ENCODE measurements at places on chromosomes 12 and 14.

DNA sequence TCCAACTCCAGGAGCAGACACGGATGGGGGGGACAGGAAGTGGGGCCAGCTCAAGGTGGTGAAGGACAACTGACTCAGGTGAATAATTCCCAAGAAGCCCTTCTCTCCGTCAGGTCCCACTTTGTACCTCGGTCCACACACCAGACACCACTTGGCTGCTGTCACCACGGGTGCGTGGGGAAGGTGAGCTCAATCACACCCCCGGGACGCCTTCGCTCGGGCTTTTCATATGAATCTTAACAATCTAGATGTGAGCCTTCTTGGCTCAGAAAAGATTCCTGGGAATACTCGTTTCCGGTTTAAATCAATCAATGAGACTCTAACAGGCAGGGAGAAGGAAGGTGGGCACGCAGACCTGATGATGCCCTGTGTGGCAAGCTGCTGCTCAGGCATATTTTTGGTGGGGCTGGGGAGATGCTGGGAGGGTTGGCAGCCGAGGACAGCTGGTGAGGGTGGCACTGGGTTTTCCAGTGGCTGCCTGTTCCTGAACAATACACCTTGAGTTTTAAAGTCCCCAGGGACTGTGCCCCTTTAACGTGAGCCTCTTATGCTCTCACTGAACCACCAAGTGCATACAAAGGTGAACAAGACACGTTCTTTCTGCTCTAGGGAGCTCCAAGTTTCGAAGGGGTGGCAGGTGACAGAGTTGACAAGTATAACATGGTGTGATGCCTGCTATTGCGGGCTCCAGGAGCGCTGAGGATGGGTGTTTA is 5.1 kb downstream of the TESC start:
- no peak for DNase-seq

GRCh38 chr14:87996291-87996592 is 3.3 kb upstream of the GALC start:
- DNase-seq: no peak

DNA sequence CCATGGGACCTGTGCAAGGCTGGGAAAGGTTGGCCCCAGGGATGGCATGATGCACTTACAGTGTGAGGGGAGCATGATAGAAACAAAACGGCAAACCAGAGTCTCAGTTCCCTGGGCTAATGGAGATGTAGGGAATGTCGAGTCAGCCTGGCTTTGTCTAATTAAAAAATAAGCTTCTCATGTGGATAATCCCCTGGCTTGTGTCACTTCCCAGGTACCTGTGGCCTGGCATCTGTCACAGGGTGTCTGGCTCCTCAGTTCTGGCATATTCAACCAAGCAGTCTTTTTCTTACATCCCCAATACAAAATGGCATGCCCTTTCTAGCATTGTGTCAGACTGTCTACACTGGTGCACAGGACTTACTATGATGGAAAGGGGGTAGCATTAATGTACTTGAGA is 261.4 kb downstream of the GRIN2B start:
- DNase-seq: no peak

DNA sequence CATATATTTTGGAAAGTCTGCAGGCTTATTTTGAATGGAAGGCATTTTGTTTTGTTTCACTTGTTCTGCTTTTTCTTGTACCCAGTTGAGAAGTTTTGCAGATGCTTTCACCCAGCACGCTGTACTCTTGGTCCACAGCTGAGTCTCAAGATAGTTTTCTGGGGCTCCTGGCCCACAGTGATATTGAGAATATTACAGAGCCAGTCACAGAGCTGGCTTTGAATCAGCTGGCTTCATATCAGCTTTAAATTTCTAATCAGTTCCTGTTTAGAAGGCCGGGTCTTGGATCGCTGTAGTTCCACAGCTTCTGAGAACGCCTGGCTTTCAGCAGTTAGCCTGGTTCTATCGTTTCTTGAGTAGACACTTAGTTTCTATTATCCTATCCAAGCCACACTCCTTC is 32.5 kb upstream of the PARP11 start:
- DNase-seq: no peak

DNA sequence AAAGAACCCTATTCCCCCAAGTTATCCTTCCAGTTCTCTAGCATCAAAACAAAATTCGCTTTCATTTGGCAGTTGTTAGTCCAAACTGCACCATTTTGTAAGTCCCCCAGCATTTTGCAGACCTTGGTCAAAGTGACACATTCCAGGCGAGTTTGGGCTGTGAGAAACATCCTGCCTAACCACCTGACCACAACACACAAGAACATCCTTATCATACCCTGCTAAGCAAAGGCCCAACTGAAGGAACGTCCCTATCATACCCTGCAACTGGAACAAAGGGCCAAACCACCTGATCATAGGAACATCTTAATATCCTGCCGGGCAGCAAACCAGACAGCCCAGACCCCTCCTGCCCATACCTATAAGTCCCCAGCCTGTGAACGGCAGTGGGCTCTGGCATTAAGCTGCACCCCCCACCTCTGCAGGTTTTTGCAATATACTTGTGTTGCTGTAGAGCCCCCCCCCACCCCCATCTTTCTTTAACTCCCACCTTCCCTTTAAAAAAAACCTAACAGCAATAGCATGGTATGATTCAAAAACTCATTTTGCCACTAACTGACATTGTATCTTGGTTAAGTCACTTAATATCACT is 2.7 kb downstream of the PCNX4 start:
- DNase-seq: no peak

- no peak for DNase-seq
These were observed 5.6 kb upstream of the HEATR5A start for GRCh38 chr14:31425905-31426304.

DNA sequence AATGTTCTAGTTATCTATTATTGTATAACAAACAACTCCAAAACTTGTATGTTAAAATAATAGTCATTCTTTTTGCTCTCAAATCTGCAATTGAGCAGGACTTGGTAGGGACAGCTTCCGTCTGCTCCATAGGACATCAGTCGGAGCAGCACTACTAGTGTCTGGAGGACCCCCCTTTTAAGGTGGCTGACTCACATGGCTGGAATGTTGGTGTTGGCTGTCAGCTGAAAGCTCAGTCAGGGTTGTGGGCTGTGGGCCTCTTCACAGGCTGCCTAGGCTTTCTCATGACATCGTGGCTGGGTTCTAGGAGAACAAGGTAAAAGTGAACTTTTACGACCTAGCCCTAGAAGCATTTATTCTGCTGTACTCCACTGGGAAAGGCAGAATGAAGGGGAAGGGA is 160.6 kb downstream of the ANO4 start:
- no peak for DNase-seq

GRCh38 chr12:52370926-52371608 is 3.8 kb upstream of the KRT85 start:
- DNase-seq: no peak

- DNase-seq: no peak
These were observed 64.4 kb downstream of the TGFB3 start for GRCh38 chr14:75917322-75917945.

- DNase-seq: peak; percentile 25
These were observed 136.1 kb upstream of the WSCD2 start for GRCh38 chr12:107992870-107993451.

DNA sequence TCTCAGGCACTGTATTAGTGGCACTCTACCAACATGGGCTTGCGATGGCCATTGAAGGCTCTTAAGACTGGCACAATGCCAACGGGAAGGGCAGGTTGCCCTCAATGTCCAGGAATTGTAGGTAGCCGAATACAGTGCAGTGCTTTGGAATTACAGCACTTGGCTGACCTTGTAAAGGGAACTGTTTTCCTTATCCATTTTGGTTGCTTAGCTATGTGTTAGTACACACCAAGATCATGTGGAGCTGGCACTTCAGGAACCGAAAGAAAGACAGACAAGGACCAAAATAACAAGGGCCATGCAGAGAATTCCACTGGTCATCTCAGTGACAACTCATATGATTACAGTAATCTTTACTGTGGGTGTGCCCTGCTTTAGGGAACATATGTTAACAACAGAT is 72.7 kb downstream of the DYRK2 start:
- no peak for DNase-seq

DNA sequence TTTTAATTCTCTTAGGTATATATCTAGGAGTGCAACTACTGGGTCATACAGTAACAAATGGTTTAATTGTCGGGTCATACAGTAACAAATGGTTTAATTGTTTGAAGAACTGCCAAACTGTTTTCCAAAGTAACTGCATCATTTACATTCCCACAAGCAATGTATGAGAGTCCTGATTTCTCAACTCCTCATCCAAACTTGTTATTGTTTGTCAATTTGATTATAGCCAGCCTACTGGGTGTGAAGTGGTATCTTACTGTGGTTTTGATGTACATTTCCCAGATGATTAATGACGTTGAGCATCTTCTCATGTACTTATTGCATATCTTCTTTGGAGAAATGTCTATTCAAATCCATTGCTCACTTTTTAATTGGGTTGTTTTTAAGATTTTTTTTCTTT is 67.6 kb upstream of the CFL2 start:
- DNase-seq: no peak

GRCh38 chr12:15721316-15722115 is 67.7 kb downstream of the EPS8 start:
- no peak for DNase-seq

GRCh38 chr12:125205386-125205785 is 140.2 kb downstream of the AACS start:
- no peak for DNase-seq

DNA sequence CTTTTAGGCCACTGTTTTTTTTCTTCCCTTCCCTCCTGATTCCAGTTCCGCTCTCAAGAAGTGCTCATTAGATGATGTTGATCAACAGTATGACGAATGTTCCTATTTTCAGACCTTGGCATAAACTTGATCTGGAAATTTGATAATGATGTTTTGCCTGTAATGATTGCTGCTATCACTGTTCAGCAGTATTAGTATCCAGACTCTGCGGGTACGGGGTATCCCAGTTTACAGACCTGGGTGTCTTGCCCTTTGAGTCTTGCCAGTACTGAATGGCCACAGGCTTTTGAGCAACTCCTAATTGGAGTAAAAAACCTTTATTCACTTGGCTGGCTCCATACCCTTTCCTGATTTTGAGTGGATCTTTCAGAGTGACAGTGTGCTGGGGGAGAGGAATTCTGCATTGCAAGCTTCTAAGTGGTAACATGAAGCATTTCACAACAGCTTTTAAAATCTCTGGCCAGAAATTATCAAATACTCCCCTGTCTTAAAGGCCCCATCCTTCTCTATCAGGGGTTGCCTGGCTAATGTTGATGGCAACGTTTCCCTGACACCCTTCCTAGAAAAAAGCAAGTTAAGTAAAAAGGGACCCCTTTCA is 5.9 kb upstream of the ASB8 start:
- no peak for DNase-seq

- peak; percentile 51 for DNase-seq
These were observed 235.2 kb upstream of the CRY1 start for GRCh38 chr12:107328442-107329133.

GRCh38 chr12:73421832-73422231 is 1115.8 kb upstream of the ATXN7L3B start:
- DNase-seq: no peak

DNA sequence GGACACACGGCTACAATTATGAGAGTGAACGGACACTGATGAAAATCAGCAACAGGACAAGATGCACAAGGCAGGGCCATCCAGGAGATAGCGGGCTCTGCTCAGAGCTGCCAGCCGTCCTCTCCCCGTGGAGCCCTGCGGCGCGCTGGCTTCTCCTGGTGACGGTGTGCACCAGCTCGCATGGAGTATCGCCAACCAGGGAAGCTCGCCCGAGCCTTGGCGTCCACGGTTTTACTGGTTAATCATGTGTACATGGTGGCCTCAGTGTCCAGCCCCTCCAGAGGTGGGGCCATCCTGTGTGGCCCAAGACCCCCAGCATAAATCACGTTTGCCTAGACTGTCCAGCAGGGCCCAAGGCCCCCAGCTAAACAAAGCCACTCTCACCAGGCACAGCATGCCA is 31.2 kb upstream of the DYNC1H1 start:
- no peak for DNase-seq

DNA sequence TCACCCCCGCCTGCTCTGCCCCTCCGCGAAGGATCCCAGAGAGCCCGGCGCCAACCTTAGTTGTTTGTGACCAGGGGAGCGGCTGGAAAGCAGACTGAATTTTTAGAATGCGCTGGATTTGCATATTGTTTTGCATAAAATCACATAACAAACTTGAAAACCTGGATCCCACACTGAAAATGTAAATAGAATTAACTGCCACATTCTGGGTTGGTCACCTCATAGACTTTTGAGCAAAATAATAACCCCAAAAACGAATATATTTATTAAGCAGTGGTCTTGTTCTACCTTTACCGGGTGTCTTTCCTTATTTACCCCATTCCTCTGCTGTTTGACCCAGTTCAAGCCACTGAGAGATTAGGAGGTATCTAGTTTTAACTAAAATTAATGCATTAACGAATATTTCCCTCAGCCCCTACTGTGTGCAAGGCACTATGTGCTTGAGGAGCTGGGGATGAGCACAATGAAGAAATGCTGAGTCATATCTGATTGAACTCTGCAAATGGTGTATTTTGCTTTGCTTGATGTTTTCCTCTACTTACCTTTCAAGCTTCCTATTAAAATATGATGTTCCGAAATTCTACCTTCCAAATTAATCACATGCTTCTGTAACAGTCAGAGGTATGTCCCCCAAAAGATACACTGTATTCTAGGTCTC is 438 bp upstream of the EGLN3 start:
- DNase-seq: no peak

DNA sequence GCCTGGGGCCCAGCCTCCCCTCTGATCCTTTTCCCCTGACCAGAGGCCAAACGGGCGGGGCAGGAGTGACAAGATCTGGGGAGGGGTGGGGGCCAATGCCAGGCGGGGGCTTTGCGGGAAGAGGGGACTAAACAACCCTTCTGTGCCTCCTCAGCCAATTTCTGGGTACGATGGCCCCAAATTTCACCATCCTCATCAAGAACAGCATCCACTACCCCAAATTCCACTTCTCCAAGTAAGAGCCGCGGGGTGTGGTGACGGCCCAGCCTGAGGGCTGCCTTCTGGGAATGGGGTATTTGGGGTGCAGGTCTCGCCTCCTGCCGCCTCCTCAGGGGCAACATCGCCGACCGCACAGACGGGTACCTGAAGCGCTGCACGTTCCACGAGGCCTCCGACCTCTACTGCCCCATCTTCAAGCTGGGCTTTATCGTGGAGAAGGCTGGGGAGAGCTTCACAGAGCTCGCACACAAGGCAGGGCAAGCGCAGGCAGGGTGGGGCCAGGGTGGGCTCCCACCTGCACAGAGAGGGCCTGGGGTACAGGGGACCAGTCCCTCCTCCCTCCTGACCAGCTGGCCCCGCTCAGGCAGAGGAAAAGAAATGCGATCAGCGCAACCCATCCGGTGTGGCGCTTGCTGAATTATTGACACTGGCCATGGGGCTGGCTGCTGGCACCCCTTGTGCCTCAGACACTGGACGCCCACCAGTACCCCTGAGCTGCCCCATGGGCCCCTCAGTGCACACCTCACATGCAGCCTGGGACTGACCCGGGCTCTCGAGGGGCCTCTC is 1.7 kb downstream of the P2RX2 start:
- no peak for DNase-seq

GRCh38 chr12:25689996-25690501 is 137.0 kb upstream of the LMNTD1 start:
- no peak for DNase-seq

GRCh38 chr14:91889477-91890211 is 22.3 kb upstream of the TC2N start:
- no peak for DNase-seq

All from CD4-positive, alpha-beta T cell treated with Interferon alpha-2 for 1 hour (primary cell).